Retinal pigment epithelial cell (primary cell): ENCODE measurements at places on chromosomes 4 and X.

DNA sequence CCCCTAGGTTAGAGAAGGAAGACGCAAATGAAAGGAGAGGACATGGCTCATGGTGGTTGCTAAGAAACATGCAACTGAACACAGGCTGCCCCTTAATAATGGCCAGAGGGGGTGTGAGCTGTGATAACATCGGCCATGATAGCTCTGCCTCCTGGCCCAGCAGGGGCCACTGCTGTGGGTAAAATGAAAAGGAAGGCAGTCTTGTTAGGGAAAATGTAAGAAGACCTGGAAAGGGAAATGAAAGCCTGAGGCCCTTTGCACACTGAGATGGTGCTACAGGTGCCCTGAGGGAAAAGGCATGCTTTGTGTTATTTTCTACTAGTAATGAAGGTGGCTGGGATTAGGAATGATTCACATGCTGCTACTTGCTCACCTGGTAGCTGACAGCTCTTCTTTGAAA lies 123.6 kb upstream of the MID1 start:
- DNase-seq, result no peak

DNA sequence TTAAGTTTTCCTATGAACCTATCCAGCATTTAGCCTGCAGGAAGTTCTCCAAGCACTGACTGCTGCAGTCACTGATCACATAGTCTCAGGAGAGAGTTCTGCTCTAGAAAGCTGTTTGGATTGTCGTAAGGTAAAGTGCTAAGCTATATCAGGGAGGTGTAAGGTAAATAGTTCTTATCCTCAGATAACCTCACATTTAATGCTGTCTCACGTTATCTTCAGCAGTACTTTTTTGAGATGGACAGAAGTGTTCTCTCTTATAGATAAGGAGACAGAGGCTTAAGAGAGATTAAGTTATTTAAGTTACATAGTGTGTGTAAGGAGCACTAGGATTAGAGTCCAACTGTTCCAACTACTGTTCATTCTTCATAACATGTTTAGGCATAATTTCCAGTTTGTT lies 77.9 kb downstream of the STIM2 start:
- DNase-seq, result no peak

DNA sequence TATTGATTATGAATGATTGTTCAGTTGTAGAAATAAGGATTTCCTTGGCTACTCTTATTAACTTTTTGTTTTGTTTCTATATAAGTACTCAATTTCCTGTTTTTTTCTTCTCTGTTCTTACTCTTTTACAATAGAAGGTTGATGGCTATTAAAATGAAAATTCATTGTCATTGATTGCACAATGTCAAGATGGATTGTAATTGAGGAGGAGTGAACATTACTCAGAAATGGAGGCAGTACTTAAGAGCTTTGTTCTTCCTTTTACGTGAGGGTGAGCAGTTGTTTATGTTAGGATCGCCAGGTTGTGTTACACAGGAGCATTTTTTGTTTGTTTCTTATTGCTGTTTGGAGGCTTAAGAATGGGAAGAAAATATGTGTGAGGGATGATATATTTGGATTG lies 2062.4 kb downstream of the ARAP2 start:
- no peak for DNase-seq

DNA sequence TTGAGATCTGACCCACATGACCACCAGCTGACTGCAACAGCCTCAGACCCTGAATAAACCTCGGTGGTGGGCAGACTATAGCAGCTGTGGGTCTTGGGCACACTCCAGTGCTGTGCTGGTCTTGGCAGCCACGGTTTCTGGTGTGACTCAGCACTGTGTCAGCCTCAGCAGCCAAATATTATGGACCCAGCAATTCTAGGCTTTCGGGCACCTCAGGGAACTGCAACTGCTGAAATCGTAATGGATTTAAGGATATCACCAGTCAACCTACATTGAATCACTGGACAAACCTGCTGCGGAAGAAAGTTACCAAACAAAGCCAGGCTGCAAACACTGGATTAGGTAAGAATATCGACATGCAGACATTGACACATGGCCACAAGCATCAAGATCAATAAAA lies 10.5 kb upstream of the UBE2NL start:
- no peak for DNase-seq

GRCh38 chr4:142473960-142474338 lies 372.2 kb downstream of the INPP4B start:
- DNase-seq, result no peak

- no peak for DNase-seq
Observed at GRCh38 chrX:47214435-47215077, 3.9 kb upstream of the CDK16 start.

- no peak for DNase-seq
Observed at GRCh38 chr4:145285928-145286327, 105.5 kb upstream of the OTUD4 start.

DNA sequence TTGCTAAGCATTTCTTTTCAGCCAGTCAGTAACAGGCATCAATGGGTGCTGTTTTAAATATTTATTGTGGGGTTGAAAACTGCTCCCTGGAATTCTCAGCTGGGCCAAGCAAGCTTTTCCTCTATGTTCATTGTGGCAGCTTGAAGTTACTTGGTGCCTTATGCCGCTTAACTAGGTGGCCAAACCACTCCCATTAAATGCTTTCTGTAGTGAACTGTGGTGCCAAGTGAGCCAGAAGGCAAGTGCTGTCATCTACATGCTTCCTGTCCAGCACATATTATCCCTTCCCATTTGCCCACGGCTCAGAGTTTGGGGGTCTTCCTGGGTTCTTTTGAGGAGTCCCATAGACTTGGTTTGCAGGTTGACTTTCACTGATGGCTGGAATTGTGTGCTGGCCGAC lies 64.8 kb downstream of the TAB3 start:
- DNase-seq, result no peak

DNA sequence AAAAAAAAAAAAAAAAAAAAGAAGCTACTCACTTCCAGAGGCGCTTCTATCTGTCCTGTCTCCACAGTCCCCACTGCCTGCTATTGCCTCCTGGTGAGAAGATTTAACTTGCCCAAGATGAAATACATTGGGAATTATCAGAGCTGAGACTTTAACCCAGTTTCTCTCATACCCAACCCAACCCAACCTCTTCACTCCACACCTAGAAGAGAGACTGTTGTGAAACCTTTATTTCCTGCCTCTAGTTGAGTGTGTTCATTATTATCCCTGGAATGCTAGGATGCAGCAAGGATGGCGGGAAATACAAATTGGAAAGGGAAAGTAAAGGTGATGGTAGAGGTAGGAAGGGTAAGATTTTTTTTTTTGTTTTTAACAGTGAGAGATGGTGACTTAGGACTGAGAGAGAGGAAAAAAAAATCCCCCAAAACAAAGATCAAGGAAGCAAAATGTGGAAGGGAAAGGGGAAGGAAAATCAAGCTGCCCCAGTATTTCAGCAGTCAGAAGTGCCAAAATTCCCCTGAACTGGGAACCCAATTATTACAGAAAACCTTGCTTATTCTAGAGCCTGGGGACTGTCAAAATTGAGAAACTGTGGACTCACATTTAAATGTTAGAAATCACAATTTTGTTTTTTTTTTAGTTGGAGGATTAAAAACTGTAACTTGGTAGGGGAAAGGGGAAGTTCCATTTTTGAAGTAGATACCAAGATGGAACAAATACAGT lies 253.0 kb downstream of the PTTG2 start:
- DNase-seq, result no peak

- no peak for DNase-seq
Observed at GRCh38 chr4:83297548-83298260, 13.1 kb upstream of the COQ2 start.

DNA sequence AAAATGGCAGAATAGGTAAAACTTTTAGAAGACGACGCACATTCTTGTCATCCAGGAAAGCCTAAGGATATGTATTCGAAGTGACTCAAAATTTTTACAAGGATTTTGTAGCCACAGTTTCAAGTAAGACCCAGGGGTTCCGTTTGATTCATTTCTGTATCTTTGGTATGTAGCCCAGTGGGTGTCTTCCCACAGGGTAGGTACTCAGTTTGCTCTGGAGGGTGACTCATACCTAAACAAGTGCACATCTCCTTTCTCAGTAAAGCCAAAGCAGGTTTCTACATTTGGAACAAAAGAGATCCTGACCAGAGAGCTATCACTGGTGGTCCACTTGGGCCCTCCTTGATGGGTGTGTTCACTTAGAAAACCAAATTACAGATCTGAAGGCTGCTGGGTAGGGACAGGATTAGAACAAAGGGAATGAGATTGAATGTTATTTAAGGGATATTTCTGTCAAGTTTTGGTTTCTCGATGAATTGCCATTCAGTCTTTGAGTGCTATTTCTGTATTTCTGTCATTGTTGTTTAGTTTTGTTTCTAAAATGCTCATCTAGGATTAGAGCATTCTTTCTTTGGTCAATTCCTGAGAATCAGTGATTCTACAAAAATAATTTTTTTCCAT lies 56.1 kb downstream of the PLS3 start:
- DNase-seq, result no peak

GRCh38 chr4:61298178-61298740 lies 98.1 kb downstream of the ADGRL3 start:
- DNase-seq, result no peak

- DNase-seq, result no peak
Observed at GRCh38 chr4:139470295-139470694, 16.4 kb downstream of the RAB33B start.

DNA sequence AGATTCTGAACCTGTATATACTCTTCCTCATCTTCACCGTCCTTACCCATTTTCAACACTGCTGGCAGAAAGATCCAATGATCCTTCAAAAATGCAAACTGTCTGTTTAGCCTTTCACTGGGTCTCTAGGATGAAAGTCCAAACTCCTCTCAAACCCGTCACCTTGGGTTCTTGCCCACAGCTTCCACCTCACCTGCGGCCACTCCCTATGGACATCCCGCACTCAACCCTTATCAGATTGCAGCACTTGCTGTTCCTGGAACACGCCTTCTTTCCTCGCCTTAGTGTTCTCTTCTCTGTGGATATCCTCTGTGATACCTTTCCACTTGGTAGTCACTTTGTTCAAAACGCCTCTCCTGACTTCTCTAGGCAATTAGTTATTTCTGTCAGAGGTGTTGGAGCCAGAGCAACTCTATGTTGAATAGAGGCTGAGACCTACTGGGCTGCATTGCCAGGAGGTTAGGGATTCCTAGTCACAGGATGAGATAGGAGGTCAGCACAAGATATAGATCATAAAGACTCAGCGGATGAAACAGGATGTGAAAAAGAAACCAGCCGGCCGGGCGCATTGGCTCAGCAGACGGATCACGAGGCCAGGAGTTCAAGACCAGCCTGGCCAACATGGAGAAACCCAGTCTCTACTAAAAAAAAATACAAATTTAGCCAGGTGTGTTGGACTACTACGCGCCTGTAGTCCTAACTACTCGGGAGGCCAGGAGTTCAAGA lies 4.2 kb upstream of the NOCT start:
- DNase-seq, result no peak

- no peak for DNase-seq
Observed at GRCh38 chr4:25916870-25917269, 2.9 kb downstream of the SMIM20 start.

- DNase-seq, result no peak
Observed at GRCh38 chr4:26412381-26413372, 77.6 kb downstream of the CCKAR start.

DNA sequence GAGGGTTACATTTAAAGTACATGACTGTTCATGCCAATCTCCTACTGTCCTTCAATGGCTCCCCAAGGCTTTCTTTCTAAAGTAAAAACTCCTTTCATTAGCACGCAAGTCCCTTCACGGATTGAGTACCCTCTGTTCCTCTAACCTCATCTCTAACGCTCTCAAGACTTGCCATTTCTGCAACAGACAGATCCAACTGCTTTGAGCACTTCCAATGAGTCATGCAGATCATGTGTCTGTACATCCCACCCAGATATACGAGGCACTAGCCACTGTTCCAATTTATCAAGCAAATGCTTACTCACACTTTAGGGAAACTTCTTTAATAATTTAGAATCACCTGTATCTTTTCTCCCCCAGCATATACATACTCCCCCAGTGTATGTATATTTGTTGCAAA lies 332.5 kb upstream of the ZFP42 start:
- no peak for DNase-seq

- no peak for DNase-seq
Observed at GRCh38 chrX:106935175-106935574, 15.0 kb downstream of the CLDN2 start.

GRCh38 chr4:3107271-3107670 lies 32.8 kb downstream of the HTT start:
- no peak for DNase-seq

DNA sequence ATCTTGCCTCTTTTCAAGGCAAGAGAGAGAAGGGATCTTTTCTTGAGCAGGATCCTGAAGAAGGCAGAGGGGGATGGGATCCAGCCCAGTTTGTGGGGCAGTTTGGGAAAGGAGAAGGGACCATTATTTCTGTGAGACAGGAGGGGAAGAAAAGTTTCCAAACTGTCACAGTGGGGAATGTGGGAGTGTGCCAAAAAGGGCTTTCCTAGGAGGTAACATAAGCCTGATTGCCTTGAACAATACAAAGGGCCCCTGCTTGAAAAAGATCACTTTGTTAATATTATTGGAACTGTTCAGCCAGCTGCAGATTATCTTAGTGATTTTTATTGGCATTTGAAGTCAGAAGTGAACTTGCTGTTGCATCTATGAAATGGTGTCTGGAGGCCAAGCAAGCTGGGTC lies 55.2 kb downstream of the MTM1 start:
- DNase-seq, result no peak

DNA sequence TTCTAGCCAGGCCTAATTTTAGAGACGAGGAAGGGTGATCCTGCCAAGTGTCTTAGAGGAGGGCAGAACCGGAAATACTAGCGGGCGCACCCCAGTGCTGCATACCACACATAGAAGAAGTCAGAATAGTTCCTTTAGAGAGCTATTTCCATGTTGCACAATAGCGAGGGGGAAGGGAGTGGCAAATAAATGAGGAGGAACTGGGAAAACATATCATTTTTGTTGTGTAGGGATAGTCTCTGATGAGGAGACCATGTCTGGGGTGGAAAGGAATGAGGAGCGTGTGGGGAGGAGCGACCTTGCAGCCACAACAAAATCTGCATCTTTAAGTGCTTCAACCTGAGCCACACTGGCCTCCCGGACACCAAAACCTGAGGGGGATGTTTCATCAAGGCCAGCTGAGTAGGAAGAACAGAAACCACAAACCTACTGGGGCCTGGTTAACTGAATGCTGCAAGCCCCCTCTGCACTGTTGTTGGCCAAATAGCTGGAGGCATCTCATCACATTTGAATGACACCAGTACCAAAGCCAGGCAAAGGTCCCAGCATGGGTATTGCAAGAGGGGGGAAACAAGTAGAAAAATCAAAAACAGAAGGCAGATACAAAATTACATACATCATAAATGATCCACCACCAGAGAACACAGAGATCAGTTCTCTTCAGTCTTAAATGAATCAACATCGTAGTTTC lies 26.7 kb upstream of the C1QTNF7 start:
- no peak for DNase-seq

GRCh38 chr4:159946983-159947615 lies 844.2 kb downstream of the RAPGEF2 start:
- DNase-seq, result no peak

GRCh38 chr4:121191361-121191760 lies 27.2 kb upstream of the TNIP3 start:
- DNase-seq, result no peak

GRCh38 chr4:139188648-139189416 lies 11.8 kb upstream of the ELF2 start:
- DNase-seq, result no peak

GRCh38 chrX:41518127-41518840 lies 71.1 kb downstream of the NYX start:
- DNase-seq, result no peak

- no peak for DNase-seq
Observed at GRCh38 chr4:42268824-42269223, 116.4 kb upstream of the BEND4 start.

GRCh38 chrX:48601741-48602394 lies 4.6 kb downstream of the WDR13 start:
- DNase-seq, result no peak

- DNase-seq, result no peak
Observed at GRCh38 chr4:14069886-14070285, 442.4 kb upstream of the BOD1L1 start.
